Fibroblast of lung (primary cell): ENCODE measurements at places on chromosomes 7 and 10. TPM values are rescaled to one million over a fixed set of nuclear protein-coding genes. Genes with fewer than 3 reads are reported as not detected.

The OR2A42 gene
- polyA plus RNA-seq: 0.02 and 0.06 TPM in 2 replicates

The GIMAP7 gene
- polyA plus RNA-seq: not detected in 2 replicates

- no peak for DNase-seq
Measured at GRCh38 chr7:77244222-77244934, 44.8 kb upstream of the FGL2 start.

DNA sequence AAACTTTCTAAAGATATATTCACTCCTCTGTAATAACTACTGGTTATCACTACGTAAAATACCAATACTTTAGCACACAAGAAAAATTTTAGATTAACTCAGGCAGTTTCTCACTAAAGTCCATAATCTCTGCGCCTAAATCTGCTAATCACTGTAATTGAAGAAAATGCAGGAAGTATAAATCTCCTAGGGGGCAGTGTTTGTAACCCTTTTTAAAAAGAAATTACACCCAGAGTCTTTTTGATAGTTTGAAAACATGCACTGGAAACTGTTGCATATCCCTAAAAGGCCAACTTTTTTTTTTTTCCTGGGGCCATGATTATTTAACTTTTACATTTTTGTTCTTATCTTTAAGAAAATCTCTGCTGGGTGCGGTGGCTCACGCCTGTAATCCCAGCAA is 209.6 kb downstream of the KIAA1217 start:
- no peak for DNase-seq

DNA sequence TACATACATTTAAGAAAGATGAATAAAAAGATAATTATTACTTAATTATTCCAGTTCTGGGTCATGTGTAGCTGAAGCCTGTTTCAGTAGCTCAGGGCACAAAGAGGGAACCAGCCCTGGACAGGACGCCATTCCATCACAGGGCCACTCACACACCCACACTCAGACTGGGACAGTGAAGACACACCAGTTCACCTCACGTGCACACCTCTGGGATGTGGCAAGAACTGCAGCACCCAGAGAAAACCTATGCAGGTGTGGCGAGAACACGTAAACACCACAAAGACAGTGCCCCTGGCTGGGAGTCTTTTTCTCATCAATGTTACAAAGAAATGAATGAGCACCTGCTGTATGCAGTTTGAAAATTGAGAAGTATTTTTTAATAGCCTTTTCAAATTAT is 1.6 kb upstream of the IDI1 start:
- no peak for DNase-seq

GRCh38 chr7:148711191-148712102 is 12.7 kb downstream of the CUL1 start:
- DNase-seq: no peak

- DNase-seq: no peak
Measured at GRCh38 chr7:158618745-158619140, 31.1 kb upstream of the PTPRN2 start.

DNA sequence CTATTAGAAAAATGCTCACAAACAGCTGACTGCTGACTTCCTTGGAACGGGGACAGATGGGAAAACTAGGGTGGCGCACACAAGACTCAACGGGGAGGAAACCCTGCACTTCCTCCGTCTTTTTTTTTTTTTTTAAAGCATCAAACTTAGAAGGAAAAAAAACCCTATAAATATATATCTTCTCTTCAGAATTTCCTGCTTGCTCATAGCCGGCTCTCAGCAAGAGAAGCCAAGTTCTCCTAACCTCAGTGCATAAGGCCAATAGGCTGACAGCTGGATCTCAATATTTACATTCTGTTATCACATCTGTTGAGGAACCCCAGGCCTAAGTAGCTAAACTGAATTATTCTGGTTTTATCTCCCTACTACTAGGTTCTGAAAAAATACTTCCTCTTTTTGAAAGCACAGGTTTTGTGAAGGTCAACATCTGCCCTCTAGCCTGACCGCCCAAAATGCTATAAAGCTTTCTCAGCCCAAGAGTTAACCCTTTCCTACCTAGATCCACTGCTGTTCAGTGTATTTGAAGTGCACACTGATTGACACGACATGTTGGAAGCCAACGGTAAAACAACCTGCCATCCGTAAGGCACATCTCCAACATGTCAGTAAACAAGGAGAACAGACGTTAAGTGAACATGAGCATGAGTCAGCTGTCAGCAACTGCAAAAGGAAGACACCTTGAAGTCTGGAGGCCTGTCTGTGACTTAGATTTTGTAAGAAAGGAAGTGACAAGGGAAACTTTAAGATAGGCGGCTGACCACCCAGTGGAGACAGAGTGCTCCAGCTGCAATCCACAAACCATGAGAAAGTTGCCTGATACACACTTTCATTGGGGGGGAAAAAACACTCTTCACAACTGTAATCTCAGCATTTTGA is 83.8 kb downstream of the EBLN1 start:
- DNase-seq: no peak

GRCh38 chr7:138958391-138958956 is 22.7 kb downstream of the KIAA1549 start:
- DNase-seq: no peak

DNA sequence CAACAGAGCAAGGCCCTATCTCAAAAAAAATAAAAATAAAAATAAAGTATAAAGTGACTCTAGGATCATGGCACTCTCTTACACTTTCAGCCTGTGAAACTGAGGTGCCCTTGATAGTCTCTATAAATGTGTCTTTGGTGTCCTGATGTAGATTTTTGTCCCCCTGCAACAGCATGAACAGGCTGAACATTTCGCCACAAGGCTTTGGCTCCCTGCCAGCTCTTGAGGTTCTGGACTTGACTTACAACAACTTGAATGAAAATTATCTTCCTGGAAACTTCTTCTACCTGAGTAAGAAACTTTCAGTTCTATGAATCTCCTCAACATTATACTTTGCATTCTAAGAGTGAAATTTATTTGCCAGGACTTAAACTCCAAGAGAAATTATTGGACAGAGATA is 48.1 kb upstream of the BMS1 start:
- no peak for DNase-seq

- no peak for DNase-seq
Measured at GRCh38 chr7:100431286-100431735, 1.7 kb downstream of the MEPCE start.
